Effector memory CD8-positive, alpha-beta T cell (primary cell): ENCODE measurements at places on chromosomes 5 and 9.

DNA sequence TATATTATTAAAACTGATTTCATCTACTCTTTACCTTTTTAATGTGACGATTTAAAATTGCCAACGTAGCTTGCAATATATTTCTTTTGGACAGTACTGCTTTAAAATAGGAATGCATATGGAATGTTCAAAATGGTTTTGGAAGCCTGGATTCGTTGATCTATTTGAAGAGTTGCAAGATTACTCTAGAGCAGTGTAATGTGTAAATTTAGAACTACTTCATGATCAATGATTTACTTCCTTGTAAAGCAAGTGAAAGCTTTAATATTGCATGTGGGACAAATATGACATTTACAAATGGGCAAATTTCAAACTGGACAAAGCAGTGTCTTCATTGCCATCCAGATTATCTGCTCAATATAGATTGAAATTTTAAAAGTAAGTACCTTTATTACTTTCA is 38.3 kb downstream of the PARP8 start:
- H3K27ac ChIP-seq, result peak overlapping the region; percentile 42
- DNase-seq, result no peak
- no peaks in the 10 kb centered on the region for H3K27me3 ChIP-seq
- peak overlapping the region; percentile 33 for H3K4me3 ChIP-seq

- no peak overlapping the region for H3K27ac ChIP-seq
- H3K27me3 ChIP-seq, result no peaks in the 10 kb centered on the region
- no peak overlapping the region for H3K4me3 ChIP-seq
- DNase-seq, result no peak
- no peaks in the 10 kb centered on the region for H3K36me3 ChIP-seq
Observed at GRCh38 chr5:30846171-30846570, 347.3 kb upstream of the CDH6 start.

DNA sequence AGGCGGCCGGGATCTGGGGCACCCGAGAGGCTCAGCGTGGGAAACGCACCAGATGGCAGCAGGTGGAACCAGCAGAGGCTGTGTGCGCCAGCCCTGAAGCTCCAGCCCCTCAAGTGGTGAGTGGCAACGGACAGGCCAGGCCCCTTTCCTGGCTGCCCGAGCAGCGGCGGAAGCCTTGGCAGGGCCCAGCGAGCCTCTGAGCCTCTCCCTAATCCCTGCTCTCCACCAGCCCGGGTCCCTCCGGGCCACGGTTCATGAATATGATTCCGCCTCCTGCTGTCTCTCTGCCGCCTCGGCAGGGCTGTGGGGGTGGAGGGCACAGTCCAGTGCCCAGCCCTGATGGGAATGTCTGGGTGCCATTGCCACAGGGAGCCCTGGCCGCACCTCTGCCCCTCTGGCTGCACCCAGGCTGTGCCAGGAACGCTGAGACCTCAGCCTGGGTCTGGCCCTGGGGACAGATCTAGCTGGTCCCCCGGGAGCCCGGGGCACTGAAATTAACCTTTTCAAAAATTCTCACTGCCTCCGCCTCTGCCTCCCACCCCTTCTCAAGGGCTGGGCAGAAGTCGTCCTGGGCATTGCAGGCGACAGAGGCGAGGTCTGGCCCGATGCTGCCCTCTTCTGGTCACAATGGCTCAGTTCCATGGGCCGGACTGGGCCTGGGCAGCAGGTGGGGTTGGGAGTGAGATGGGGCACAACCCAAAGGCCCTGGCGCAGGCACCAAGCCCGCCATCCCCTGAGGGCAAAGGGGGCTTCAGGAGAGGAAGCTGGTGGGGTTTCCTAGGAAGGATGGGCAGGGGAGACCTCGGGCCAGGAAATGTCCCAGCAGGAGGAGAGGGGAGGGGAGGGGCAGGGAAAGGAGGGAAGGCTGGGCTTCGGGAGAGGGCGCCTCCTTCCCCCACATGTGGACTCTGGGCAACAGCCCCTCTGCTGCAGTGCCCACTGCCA is 20.3 kb downstream of the CCDC187 start:
- H3K36me3 ChIP-seq, result no peaks in the 10 kb centered on the region
- no peak overlapping the region for H3K27ac ChIP-seq
- peaks cover 5% of the 10 kb centered on the region for H3K4me1 ChIP-seq
- peak; percentile 68 for DNase-seq
- H3K4me3 ChIP-seq, result peak overlapping the region; percentile 56

DNA sequence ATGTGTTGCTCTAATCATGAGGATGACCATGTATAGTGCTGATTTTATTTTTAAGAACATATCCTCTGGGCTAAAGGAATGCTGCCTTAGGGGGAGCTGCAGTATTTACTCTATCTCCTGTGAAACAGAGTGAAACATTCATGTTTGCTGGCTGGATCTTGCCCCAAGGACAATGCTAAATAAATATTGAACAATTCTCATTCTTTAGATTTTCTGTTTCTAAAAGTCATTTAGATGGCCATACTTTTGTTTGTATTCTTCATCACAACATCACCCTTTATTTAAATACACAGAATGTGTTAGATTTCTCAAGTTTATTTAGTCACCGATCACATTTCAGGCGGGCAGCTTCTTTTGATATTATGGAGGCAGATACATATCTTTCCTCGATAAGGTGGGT is 103.3 kb downstream of the ARHGEF28 start:
- H3K27ac ChIP-seq, result no peak overlapping the region
- H3K36me3 ChIP-seq, result no peaks in the 10 kb centered on the region
- H3K4me1 ChIP-seq, result no peaks in the 10 kb centered on the region
- no peak for DNase-seq

- H3K4me3 ChIP-seq, result no peak overlapping the region
- DNase-seq, result no peak
- no peaks in the 10 kb centered on the region for H3K27me3 ChIP-seq
- H3K4me1 ChIP-seq, result no peaks in the 10 kb centered on the region
- H3K27ac ChIP-seq, result no peak overlapping the region
Observed at GRCh38 chr9:104319685-104320084, 184.4 kb upstream of the OR13F1 start.
